A549 treated with CpdA at 1 μM for 4 hours (cell line): ENCODE measurements at places on chromosomes 7 and 10. TPM values are rescaled to one million over a fixed set of nuclear protein-coding genes. Genes with fewer than 3 reads are reported as not detected.

Gene SND1
- total RNA-seq = 105 to 116 TPM (median 114 TPM) in 5 replicates

Gene CLCN1
- 0.05 TPM in 1 of 5 replicates, not detected in the others for total RNA-seq

Gene STOX1
- 0.74 to 1.1 TPM (median 0.86 TPM) in 5 replicates for total RNA-seq

Gene CTAGE8
- 0.03 to 0.08 TPM in 2 of 5 replicates, not detected in the others for total RNA-seq

Gene SORBS1
- total RNA-seq = 0.56 to 0.91 TPM (median 0.58 TPM) in 5 replicates

Gene IKZF1
- total RNA-seq = 0.01 TPM in 1 of 5 replicates, not detected in the others

Gene UBN2
- total RNA-seq = 2.4 to 3.0 TPM (median 2.8 TPM) in 5 replicates

Gene ADRA2A
- 0.03 to 0.07 TPM in 2 of 5 replicates, not detected in the others for total RNA-seq

Gene OPN4
- not detected in 5 replicates for total RNA-seq

Gene NPSR1
- total RNA-seq = not detected in 5 replicates

Gene TFPI2
- total RNA-seq = 250 to 318 TPM (median 266 TPM) in 5 replicates

Gene SFTPD
- total RNA-seq = 0.14 to 0.48 TPM (median 0.22 TPM) in 4 of 5 replicates, not detected in the other

Gene AOC1
- total RNA-seq = not detected in 5 replicates

Gene TUBAL3
- 0.24 to 0.49 TPM (median 0.31 TPM) in 5 replicates for total RNA-seq
